NCI-H1092 treated with DMSO at 0.1 percent for 48 hours (cell line): ENCODE measurements at places on chromosomes 5 and 9.

GRCh38 chr5:72908664-72909063 is 47.2 kb upstream of the FCHO2 start:
- no peak for DNase-seq

GRCh38 chr9:117083559-117083958 is 331.3 kb downstream of the ASTN2 start:
- DNase-seq: no peak

- DNase-seq: peak; percentile 3
Measured at GRCh38 chr5:170070556-170071412, 34.9 kb upstream of the FOXI1 start.

DNA sequence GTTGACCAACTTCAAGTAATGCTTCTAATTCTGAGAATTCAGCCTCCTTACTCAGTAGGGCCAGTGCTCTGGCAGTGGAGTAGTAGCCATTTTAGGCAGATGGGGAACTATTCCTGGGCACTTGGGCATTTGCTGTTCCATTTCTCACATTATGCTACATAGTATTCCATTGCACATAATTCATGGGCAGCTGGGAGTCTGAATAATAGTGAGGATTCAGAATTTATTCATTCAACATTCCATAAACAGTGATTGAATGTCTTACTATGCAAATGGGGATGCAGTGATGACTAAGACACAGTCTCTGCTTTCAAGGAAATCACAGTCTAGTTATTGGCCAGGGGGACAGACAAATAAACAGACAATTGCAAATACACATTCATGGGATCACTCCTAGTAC is 301.0 kb upstream of the KCNN2 start:
- no peak for DNase-seq

DNA sequence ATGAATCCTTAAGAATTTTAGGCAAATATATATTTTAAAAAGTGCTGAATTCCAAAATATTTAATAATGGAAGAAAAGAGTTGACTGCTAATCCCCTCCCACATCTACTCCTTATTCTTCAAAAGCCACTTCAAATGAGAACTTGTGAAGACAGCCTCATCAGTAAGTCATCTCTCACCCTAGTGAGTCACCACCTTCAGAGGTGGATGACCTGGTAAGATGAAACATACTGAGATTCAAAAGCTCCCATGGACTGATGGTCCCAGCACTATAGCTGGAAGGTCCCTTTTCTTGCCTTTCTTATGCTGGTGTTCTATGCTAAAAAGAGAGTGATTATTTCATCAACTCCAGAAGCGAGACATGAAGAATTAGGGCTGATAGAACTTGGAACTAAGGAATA is 37.8 kb upstream of the SPDL1 start:
- no peak for DNase-seq

DNA sequence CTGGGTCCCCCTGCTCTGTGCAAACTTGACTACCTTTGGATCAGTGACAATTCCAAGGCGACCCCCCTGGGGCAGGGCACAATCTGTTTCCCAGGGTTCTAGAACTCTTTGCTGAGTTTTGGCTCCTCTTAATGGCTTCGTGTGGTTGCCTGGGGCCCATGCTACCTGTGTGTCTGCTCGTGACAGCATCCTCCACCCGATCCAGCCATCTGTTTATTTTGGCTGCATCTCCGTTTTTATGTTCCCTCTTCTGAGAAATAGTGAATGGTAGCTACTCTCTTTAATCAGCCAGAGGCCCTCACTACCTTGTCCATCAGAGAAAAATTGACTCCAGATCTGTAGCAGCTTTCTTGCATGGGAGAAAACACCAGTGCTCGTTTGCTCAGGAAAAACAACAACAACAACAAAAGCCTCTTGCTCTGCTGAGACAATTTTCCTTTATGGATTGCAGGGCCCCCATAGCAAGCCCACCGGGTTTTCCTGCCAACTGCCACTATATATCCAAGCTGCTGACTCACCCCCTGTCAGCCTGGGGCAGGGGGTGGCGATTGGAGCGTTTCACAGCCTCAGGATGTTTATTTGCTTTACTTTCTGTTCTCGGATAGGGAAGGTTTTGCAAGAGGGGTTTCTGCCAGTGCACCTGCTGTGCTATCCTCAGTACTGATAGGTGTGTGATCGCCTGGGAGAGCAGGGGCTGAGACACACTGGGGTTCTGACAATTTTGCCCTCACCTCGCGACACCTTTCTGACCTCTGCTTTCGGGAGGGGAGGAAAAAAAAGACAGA is 607.8 kb downstream of the BNC2 start:
- peak; percentile 99 for DNase-seq
